ENCODE measurements at places on chromosomes 2 and 18.
A peak's percentile ranks its signal among the peaks of the same experiment; 100 is the strongest.

GRCh38 chr2:85096616-85097015 lies 36.6 kb upstream of the TCF7L1 start:
- DNase-seq = no peak

- no peak for DNase-seq
Measured at GRCh38 chr2:230413479-230413878, 2.5 kb upstream of the SP100 start.

GRCh38 chr2:134359367-134360081 lies 105.7 kb downstream of the MGAT5 start:
- peak; percentile 83 for DNase-seq

DNA sequence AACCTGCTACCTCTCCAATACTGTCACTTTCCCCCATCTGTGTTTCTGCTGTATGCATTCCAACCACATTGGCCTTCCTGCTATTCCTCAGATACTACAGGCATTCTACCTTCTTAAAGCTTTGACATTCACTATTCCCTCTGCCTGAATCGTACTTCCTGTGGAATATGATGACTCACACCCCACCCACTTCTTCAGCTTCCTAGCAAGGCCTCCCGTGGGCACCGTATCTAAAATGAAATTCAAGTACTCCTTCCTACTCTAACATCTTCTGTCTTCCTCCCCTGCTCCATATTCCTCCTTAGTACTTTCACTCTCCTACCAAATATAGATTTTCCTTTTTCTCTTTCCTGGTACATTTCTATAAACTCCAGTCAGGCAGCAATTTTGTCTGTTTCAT lies 710.4 kb downstream of the RNF144A start:
- no peak for DNase-seq

GRCh38 chr18:57728941-57729511 lies 74.1 kb downstream of the ATP8B1 start:
- no peak for DNase-seq

GRCh38 chr2:1784986-1785617 lies 40.8 kb upstream of the PXDN start:
- DNase-seq = no peak

- no peak for DNase-seq
Measured at GRCh38 chr18:59607078-59607379, 90.2 kb downstream of the CCBE1 start.

GRCh38 chr2:42138163-42139015 lies 30.8 kb upstream of the EML4 start:
- no peak for DNase-seq

DNA sequence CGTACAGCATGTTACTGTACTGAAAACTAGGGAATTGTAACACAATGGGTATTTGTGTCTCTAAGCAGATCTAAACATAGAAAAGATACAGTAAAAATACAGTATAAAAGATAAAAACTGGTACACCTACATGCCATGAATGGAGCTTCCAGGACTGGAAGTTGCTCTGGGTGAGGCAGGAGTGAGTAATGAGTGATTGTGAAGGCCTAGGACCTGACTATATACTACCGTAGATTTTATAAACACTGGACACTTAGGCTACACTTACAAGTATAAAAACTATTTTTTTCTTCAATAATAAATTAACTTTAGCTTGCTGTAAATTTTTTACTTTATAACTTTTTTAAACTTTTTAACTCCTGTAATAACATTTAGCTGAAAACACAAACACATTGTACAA lies 324.4 kb upstream of the TNP1 start:
- no peak for DNase-seq

DNA sequence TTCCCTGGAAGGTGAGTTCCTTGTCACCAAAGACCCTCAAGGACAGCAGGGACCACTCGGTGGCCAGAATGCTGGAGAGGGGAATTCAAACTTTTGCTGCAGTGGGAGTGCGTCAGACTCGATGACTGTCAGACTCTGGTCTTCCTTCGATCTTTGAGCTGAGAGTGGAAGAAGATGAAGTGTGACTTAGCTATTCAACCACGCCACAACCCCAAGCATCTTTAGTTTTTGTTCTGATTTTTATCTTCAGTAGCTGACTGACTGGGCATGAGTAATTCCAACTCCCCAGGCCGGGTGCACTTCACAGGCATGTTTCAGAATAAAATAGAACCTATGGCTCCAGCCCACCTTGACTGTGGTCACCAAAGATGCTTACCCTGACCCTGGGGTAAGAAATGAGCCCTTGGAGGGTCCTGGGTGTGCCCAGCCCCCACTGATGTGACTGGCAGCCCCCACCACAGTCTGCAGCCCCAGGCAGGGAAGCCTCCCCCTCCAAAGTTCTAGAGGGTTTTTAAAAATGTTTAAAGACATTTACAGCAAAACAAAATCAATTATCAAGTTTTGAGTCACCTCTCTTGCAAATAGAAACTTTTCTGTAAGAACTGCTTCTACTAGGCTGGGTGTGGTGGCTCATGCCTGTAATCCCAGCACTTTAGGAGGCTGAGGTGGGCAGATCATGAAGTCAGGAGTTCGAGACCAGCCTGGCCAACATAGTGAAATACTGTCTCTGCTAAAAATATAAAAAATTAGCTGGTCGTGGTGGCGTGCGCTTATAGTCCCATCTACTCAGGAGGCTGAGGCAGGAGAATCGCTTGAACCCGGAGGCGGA lies 24.9 kb upstream of the YWHAQ start:
- DNase-seq = no peak

DNA sequence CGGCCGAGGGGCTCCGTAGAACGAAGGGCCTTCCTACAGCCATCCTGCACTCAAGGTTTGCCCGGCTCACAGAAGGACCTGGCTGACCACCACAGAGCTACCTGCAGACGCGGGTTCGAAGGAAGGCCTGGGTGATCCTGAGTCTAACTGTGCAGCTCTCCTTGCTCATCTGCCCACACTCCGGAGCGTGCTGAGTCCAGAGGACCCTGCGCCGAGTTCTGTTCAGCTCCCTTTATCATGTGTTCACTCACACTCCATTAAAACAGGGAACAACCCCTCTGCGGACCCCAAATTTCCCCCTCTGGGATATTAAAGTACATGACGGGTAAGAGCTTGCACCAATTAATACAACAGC lies 138.3 kb downstream of the PXDN start:
- no peak for DNase-seq
